ENCODE measurements at places on chromosomes 7 and 10.

DNA sequence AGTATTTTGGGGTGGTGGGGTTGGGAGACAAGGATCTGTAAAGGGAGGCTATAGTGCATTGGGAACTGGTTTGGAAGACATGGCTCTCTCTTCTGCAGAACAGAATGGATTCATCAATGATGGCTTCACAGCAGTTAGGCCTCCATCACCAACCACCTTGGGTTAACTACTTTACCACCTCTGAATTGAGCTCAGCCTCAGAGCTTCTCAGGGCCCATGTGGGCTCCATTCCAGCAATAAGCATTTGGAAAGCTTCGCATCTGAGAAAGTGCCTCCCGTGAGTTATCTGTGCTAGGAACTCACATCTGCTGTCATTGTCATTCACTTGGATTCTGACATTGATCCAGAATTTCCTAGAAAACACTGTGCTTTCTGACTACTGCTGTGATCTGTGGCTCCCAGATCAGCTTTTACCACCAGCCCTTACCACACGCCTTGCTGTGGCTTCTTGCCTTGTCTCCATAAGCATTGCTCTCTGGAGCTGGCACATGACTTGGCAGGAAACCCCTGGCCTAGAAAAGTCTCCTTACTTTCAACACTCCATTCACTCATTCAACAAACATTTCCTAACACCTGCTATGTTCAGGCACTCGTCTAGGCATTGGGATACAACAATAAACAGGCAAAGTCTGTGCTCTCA is 70.7 kb upstream of the ADO start:
- DNase-seq = peak; percentile 44

- DNase-seq = no peak
Observed at GRCh38 chr7:68245688-68246087, 1249.1 kb downstream of the TYW1 start.

GRCh38 chr10:69449841-69450240 is 1.4 kb upstream of the TSPAN15 start:
- peak; percentile 67 for DNase-seq

DNA sequence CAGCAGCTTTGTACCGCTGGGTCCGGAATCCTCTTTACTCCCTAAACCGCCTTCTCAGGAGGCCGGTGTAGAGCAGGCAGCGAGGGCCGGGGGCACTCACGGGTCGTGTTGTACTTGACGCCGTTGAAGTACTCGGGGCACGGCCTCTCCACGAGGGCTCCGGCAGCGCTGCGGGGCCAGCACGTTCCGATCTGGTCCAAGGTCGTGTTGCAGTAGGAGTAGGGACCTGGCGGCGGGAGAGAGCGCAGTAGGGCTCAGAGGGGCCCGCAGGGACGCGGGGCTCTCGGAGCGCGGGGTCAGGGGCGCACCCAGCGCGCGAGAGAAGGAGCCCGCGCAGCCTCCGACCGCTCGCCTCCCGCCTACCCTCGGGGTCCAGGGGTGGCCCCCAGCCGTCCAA is 443 bp downstream of the CRHR2 start:
- DNase-seq = no peak

DNA sequence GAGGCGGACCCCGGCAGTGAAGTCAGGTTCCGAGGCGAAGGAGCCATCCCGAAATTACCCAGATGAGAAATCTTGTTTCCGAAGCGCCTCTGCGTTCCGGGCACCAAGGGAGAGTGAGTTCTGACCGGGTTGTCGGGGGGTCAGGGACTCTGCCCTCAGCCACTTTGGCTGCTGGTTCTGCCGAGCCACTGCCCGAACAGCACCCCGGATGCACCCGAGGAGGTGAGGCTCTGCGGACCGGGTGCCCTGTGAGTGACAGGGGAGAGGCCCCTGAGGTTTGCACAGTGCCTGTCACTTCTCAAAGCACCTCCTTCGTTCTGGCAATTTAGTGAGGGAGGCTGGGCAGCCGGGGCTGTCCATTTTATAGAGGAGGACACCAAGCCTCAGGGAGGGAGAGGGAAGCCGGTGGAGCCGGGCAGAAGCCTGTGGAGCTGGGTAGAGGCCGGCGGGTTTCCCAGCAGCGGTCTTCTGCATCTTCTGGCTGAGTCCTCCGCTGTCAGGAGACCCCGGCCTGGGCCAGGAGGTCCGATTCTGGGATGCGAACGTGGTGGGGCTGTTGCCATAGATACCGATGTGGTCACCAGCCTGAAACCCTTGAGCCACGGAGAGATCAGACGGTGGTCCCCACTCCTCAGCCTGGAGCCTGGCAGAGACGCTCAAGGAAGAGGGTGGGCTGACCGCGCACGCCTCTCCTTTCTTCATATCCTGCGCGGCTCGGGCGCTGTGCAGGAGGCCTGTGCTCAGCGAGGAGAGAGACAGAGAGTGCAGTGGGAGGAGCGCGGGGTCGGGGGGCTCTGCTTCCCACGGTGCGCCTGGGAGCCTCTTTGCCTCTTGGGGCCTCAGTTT is 18.9 kb upstream of the SHH start:
- DNase-seq = no peak

- no peak for DNase-seq
Observed at GRCh38 chr10:11687357-11687771, 54.8 kb upstream of the ECHDC3 start.

DNA sequence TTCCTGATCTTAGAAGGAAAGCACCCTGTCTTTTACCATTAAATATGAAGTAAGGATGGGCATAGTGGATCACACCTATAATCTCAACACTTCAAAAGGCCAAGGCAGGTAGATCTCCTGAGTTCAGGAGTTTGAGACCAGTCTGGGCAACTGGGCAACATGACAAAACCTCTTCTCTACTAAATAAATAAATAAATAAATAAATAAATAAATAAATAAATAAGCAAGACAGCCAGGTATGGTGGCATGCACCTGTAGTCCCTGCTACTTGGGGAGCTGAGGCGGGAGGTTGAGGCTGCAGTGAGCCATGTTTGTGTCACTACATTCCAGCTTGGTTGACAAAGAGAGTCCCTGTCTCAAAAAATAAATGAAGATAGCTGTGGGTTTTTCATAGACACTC is 313.1 kb downstream of the RPS24 start:
- no peak for DNase-seq

DNA sequence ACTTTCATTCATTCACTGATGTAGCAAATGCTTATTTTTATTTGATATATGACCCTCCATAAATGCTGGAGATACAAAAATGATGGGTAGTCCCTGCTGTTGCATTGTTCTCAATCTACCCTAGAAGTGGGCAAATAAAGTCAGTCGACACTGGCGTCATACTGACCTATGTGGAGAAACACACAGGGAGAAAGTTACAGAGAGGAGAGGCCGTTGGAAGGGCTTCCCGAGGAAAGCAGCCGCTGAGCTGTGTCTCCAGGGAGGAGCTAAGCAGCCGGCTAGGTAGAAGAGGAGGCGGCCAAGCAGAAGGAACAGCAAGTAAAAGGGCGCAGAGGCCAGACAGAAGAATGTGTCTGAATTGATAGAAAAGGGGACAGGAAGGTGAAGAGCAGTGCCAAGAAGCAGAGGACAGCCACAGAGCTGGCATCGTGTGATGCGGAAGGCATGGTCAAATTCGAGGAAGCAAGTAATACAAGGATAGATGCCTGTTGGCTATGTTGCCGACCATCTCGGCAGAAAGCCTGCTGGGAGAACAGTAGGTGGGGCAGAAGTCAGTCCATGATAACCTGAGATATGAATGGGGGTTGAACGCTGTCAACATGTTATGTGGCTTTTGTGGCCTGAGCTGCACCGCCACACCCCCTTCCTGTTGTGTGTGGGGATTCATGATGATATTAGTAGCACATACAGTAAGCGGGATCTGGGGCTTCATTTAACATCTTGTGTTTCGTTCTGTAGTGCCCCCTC is 25.9 kb downstream of the ST8SIA6 start:
- DNase-seq = peak; percentile 83

GRCh38 chr7:106347229-106347833 is 62.5 kb upstream of the NAMPT start:
- peak; percentile 44 for DNase-seq

DNA sequence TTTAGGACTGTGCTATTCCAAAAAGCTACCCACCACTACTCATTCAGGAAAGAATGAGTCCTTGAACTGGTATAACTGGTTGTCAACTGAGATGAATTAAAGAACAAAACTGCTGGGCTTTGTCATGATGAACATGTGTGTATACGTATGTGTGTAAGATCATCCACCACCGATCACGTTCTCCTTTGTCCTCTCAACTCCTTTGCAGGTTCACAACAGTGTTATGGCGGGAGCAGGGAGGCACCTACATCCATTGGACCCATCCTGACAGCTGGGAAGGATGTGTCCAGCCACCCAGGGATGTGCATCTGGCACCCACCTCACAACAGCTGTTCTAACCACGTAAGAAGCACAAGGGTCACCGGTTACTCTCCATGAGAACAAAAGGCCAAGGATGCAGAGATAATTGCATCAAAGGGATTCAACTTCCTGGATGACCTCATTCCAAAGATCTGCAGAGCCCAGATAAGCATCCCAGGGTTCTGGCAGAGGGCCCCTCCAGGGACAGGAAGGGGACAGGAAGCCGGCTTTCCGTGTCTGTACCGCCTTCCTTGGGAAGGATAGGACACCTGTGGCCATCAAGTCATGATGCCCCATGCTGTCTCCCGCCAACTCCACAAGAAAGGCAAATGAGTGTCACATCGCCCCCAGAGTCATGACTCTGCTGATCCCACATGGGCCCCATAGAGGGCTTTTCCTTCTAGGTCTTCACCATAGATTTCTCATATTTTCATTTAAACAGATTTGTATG is 66.1 kb downstream of the STEAP1B start:
- DNase-seq = no peak

- DNase-seq = no peak
Observed at GRCh38 chr7:23385140-23385539, 85.2 kb downstream of the IGF2BP3 start.

GRCh38 chr10:6271663-6272062 is 68.9 kb downstream of the PFKFB3 start:
- DNase-seq = no peak

DNA sequence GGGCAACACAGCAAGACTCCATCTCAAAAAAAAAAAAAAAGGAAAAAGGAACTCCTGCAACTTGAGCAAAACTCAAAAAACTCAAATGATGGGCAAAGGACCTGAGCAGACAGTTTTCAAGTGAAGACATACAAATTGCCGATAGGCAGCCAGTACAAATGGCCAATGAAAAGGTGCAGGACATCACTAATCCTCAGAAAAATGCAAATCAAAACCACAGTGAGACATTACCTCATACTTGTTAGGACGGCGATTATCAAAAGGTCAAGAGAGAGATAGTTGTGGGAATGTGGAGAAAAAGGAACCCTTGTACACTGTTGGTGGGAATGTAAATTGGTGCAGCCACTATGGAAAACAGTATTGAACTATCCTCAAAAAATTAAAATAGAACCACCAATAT is 16.8 kb downstream of the SVOPL start:
- DNase-seq = no peak

- DNase-seq = no peak
Observed at GRCh38 chr7:100467638-100468373, 3.7 kb upstream of the SPACDR start.

GRCh38 chr7:5679813-5680473 is 101.5 kb downstream of the RNF216 start:
- no peak for DNase-seq

- DNase-seq = no peak
Observed at GRCh38 chr7:151806204-151806603, 70.7 kb downstream of the PRKAG2 start.

- DNase-seq = no peak
Observed at GRCh38 chr7:19116121-19117090, 1.0 kb downstream of the TWIST1 start.

DNA sequence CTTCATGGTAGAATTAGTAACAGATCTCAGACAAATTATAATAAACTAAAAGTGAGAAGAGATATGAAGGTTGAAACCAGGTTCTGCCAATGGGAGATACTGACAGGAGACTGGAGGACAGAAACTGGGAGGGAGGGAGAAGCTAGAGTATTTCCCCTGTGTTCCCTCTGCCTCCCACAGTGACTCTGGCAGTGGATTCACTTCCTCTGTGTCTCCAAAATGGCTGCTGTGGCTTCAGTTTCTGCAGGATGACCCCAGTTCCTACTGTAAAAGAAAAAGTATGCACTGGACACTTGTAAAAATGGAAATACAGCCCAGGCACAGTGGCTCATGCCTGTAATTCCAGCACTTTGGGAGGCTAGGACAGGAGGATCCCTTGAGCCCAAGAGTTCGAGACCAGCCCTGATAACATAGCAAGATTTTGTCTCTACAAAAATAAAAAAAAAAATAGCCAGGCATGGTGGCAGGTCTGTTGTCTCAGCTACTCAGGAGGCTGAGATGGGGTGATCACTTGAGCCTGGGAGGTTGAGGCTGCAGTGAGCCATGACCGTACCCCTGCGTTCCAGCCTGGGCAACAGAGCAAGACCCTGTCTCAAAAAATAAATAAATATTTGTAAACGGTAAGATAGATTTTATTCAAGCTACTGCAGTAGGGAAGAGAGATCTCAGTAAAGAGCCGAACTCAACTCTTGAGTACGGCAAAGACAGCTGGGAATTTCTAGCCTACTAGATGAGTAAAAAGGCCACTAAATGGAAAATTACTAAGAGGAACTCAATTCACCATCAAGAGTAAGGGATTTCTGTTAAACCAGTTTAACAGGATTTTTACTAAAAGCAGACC is 156.6 kb upstream of the TRIM24 start:
- DNase-seq = no peak

- DNase-seq = no peak
Observed at GRCh38 chr7:87036985-87037384, 22.5 kb downstream of the ELAPOR2 start.

GRCh38 chr7:99424932-99425730 is 13.5 kb downstream of the PTCD1 start:
- DNase-seq = no peak

- DNase-seq = no peak
Observed at GRCh38 chr10:79353000-79353406, 5.7 kb downstream of the PPIF start.

DNA sequence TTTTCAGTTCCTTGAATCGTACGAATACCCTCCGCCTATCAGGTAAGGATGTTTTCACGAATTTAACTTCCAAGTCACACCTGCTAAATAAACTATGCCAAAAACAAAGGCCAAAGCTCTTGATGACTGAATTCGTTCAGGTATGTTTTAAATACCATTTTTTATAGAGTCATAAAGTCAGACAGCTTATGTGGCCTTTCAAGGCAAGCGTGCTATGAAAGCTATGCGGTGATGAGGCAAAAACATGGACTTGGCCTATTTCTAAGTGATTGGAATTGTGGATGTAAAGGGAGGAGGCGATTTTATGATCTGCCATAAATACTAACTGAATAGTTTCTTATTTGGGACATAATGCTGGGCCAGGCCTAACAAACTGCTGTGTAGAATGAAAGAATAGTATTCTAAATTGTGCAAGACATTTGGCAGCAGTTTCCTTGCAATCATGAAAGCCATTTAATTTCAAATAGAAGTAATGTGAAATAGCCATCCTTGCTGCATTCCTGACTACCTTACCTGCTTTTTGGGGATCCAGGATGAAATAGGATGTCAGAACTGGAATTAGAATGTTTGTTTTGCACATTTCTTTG is 14.0 kb downstream of the SLC39A12 start:
- DNase-seq = no peak

All from activated CD4-positive, alpha-beta T cell treated with anti-CD3 and anti-CD28 coated beads, Interleukin-2, Interleukin-6, amounts not matched to agents 100 ng/mL and 50 ng/mL, durations not matched to agents 16 hours and 8 hours (primary cell).